Left forelimb (tissue), 1 donor: ENCODE measurements at places on chromosomes 16 and 17.
A peak's percentile ranks its signal among the peaks of the same experiment; 100 is the strongest.

DNA sequence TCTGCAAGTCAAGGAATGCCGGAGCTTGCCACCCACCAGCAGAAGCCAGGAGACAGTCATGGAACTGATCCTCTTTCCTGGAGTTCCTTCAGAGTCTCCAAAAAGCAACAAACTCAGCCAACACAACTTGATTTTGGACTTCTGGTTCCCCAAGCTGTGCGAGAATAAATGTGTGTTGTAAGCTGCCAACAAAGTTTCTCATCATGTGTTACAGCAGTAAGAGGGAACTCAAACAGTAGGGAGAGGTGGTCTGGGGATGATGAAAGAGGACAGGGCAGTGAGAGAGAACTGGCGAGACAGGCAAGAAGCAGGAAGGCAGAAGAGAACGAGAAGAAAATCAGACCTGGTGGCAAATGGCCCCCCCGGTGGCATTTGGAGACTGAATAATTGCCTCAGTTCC is 204.9 kb downstream of the MAF start:
- no peak for DNase-seq

GRCh38 chr16:77308163-77308561 is 109.0 kb downstream of the SYCE1L start:
- no peak for DNase-seq

DNA sequence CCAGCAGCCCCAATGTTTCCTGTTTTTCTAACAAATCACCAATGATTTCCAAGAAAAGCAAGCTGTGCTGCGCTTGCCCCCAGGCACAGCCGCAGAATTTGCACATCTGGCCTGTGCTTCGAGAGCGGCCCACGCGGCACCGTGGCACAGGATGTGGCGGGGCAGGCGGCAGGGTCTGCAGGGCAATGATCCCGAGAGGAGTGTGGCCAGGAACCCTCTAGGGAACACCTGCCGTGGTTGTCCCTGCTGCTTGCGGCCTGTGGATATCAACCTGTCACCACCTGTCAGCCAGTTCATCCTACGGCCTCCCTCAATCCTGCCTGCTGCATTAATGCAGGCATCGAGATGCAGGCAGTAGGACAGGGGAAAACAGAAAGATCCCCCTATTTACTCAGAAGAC is 24.0 kb downstream of the PIK3R5 start:
- DNase-seq, result no peak

- no peak for DNase-seq
Measured at GRCh38 chr17:50269477-50270434, 4.5 kb upstream of the TMEM92 start.

DNA sequence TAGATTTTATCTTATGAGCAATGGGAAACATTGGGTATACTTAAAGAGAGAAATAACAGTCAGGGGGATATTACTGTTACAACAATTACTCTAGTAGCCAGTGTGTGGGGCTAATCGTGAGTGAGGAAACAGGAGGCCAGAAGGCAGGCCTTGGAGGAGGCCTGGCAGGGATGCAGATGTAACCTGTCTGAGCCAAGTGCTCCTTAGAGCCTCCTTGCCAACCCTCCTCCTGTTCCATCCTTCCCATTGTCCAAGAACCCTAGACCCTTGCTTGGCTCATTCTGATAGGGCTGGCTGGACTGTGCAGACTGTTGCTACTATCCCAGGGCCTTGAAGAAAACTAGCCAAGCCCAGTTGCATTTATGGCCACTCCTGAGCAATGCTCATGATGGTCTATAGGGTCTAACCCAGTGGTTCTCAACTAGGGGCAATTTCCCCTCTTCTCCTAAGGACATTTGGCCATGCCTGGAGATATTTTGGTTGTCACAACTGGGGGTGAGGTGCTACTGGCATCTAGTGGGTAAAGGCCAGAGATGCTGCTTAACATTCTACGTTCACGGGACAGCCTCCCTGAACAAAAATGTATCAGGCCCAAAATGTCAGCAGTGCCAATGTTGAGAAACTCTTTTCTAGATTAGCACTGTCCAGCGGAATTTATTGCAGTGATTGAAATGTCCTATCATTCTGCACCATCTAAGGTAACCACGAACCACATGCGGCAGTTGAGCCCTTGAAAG is 24.4 kb upstream of the WSCD1 start:
- DNase-seq, result no peak

- DNase-seq, result no peak
Measured at GRCh38 chr17:58337210-58337599, 8.6 kb upstream of the TSPOAP1 start.

- no peak for DNase-seq
Measured at GRCh38 chr17:78831688-78832540, 8.7 kb downstream of the USP36 start.

DNA sequence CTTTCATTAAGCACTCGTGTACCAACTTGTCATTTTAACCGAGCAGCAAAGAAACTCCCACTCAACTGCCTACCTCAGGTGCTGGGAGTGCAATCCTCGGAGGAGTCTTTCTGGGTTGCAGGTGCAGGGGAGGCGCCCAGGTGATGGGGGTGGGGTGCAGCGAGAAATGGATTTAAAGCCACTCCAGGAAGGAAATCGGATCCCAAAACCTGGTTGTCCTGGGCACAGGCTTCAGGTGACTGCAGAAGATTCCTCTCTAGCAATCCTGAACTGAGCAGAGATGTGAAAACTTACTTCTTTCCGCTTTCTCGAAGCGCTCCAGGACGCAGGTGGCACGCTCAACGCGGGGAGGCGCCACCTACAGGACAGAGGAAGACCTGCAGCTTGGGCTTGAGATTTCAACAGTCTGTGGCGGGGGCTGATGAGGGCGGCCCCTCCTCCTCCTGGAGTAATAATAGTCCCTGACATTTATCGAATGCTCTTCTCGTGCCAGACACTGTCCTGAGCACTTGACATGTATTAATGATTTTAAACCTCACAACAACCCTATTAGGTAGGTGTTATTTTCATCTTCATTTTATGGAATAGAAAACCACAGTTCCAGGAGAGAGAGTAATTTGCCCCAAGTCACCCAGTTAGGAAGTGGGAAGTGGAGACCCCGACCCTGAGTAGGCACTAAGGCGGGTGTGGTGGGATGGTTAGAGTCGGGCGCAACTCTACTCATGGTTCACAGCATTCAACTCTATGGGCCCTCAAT is 27.2 kb upstream of the SKAP1 start:
- DNase-seq, result no peak

- no peak for DNase-seq
Measured at GRCh38 chr16:73015612-73016487, 32.1 kb downstream of the ZFHX3 start.

DNA sequence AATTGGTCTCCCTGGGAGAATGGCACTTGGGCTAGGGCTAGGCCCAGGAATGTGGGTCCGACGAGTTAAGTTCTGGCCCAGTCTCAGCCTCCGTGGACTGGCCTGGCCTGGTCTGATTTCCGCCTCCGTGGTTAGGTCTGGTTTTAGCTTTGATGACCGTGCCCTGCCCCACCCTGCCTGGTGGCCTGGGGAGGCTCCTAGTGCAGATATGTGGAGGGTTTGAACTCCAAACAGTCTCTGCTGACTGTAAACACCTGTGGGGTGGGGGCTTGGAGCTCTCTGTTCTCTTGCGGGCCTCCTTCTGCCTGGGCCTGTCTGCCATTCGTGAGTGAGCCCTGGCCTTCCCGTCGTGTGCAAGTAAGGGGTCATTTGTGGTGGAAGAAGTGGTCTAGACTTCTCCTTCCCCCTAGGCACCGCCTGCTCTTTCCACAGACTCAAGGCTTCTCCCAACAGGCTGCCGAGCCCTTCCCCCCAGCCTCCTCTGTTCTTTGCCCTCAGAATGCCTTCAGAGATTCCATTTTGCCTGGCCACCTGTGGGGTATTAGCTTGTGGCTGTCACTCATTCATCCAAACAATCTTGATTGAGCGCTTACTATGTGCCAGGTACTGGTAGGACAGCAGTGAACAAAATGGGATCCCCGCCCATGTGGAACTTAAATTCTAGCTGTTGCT is 1.6 kb downstream of the ATP6V0C start:
- no peak for DNase-seq

- no peak for DNase-seq
Measured at GRCh38 chr17:43338886-43339516, 59.8 kb upstream of the ARL4D start.

- no peak for DNase-seq
Measured at GRCh38 chr17:33113991-33114370, 122.3 kb downstream of the SPACA3 start.

- peak; percentile 97 for DNase-seq
Measured at GRCh38 chr16:14629919-14630619, at the start of gene PARN. TSS of gene PARN (minus strand) at chr16:14630260. CDS start at chr16:14630125, 135 bp downstream.

- DNase-seq, result no peak
Measured at GRCh38 chr16:27924411-27925118, 138.9 kb downstream of the GSG1L start.

- peak; percentile 78 for DNase-seq
Measured at GRCh38 chr17:78974635-78975591, 4.8 kb downstream of the LGALS3BP start.

DNA sequence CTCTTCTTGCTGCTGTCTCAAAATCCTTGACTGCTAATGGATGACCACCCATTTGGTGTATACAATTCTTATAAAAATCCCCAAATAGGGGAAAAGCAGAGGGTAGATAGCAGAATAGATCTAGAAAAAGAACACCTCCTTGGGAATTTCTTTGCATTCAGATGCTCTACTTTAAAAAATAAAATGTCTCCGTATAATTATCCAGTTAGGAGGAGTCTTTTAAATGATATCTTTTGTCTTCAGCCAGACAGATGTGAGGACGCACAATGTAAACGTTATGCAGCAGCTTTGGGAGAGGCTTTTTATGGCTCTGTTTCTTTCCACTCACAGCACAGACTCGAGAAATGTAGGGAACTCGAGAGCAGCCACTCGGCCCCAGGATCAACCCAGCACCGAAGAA is 300.2 kb downstream of the IRF8 start:
- no peak for DNase-seq

GRCh38 chr17:48472411-48473281 is 42.6 kb upstream of the SKAP1 start:
- DNase-seq, result no peak

DNA sequence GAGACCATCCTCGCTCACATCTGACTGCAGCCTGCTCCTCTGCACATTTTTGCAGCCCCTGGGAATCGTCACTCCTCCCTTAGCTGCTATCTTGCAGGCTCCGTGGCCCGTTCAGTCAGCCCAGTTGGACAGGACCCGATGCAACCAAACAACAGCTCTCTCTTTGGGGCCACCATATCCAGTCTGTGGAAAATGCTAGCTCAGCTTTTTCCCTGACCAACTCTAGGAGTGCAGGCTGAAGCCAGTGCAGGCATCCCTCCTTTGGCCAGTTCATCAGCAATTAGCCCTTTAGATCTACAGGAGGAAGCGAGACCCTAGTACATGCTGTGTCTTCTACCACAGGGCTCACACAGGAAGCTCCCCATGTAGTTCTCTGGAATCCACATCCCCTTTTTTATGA is 182.1 kb downstream of the HS3ST3A1 start:
- DNase-seq, result no peak

DNA sequence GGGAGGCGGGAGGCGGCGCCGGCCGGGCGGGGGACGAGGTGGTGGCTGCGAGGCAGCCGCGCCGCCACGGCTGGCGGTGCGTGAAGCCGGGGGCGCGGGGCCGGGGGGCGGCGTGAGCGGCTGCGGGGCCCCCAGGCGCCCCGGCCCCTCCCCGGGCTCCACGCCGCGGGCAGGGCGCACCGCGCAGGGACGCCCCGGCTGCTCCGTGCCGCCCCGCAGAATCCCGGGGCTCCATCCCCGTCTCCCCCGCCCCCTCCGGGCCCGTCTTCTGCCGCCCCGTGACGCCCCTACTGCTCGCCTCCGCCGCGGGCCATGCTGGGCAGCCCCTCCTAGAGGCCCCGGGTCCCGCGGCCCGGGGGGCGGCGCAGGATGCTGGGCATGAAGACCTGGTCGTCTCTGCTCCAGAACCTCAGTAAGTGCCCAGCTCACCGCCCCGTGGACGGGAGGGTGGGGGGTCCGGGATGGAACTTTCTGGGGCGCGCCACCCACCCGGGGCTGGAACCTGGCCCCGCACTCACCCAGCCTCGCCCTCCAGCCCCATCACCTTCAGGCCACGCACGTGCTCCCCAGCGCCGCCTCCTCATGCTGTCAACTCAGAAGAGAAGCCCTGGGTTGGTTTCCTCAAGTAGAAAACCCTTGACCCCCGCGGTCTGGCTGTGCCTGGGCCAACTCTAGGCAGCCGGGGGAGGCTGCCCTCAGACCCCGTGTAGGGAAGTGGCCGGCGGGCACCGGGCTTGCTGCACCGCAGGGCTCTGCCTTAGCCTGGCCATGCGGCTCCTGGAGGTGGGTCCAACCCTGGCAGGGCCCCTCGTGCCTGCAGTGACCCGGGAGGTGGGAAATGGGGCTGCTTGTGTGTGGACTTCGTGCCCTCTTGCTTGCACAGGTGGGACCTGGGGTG is 150.2 kb upstream of the GSE1 start:
- no peak for DNase-seq

- no peak for DNase-seq
Measured at GRCh38 chr17:21379080-21379711, 3.0 kb downstream of the KCNJ12 start.

DNA sequence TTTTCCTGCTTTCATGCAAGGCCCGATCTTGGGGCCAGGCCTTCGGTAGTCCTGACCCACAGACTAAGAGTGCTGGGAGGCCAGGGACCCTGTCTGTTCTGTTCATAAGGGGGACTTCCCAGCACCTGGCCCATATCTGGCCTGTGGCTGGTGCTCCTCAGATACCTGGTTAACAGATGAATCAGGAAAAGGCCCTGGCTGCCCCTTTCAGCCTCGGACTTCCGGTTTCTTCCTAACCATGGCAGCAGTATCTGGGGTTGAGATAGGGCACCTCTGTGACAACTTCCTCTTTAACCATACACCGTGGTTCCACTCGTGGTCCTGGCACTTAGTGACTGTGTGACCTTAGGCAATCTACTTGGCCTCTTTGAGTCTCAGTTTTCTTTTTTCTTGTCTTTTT is 18.4 kb downstream of the PLCG2 start:
- no peak for DNase-seq

DNA sequence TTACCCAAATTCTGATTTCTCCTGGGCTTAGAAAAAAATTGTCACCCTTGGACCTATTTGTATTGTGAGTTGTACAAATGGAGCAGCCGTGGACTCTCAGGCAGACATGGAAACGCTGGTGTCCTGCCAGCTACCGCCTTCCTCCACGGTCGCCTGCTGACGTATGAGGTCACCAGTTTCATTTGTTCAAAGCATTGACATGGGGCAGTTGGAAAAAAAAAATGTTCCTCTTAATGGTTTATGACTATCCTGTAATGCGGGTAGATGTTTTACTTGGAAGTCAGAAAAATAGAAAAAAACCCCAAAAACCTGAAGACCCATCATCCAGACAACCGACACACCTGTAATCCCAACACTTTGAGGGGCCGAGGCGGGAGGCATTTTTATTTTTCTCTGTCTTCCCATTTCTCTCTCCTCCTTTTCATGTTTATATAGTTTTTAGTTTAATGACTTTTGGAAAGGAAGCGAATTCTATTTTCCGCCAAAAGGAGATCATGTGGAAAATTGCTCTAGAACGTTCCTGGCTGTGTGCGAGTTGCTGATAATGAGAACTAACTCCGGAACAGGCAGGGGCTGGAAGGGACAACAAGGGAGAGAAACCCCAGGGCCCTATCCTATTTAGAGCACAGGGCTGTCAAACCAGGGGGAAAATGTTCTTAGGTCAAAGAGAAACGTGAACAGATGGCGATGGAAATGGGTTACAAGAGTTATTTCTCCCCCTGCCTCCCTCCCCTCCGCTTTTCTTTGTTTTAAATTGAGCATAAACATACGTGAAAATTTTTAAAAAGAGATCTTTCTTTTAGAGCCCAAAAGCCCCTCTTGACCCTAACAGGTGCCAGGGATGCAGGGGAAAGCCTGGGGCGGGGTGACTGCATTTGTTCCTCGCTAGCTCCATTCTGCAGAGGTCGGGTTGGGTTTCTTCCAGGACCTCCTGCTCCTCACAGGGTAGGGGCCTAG is 13.7 kb downstream of the DNAH17 start:
- no peak for DNase-seq

- peak; percentile 40 for DNase-seq
Measured at GRCh38 chr16:2825049-2825742, 4.9 kb upstream of the ZG16B start.
